Activated CD8-positive, alpha-beta memory T cell treated with anti-CD3 and anti-CD28 coated beads, Interleukin-2, amount 50 U/mL, for 48 hours (primary cell): ENCODE measurements at places on chromosomes 7 and 10.

DNA sequence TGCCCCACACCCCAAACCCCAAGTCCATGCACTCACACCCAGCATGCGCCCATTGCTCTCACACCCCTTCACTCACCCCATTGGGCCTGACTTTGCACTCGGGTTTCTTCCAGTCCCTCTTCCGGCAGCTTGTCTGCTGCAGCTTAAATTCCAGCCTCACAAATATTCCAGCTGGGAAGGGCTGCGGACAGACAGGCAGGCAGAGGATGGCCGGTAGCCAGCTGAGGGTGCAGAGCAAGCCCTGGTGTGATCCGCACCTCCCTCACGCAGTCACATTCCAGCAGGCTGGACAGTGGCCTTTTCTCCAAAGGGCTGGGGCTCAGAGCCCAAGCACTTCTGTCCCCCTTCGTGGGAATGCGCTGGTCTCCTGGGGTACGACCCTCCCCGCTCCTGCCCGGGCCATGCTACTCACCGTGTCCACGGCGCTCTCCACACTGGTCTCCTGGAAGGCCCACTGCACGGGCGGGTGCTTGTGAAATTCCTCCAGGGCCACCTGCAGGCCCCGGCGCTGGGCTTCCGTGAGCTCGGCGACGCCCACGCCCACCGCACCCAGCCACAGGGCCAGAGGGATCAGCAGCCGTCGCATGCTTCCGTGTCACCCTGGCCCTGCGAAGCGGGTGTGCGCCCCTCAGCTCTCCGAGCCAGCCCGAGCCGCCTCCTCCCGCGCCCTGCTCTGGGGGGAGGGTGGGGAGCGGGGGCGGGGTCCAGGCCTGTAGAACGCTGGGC is 1.2 kb downstream of the RARRES2 start:
- no peak for DNase-seq

GRCh38 chr10:104441329-104442000 is 87.8 kb downstream of the CFAP58 start:
- DNase-seq, result no peak

GRCh38 chr7:2776401-2776800 is 67.7 kb downstream of the GNA12 start:
- DNase-seq, result no peak

GRCh38 chr7:108211382-108212201 is 81.4 kb upstream of the LAMB4 start:
- no peak for DNase-seq

- DNase-seq, result no peak
These were observed 765.9 kb downstream of the GRID1 start for GRCh38 chr10:85600744-85601081.

GRCh38 chr10:9188022-9188810 is 1133.7 kb downstream of the GATA3 start:
- DNase-seq, result no peak

DNA sequence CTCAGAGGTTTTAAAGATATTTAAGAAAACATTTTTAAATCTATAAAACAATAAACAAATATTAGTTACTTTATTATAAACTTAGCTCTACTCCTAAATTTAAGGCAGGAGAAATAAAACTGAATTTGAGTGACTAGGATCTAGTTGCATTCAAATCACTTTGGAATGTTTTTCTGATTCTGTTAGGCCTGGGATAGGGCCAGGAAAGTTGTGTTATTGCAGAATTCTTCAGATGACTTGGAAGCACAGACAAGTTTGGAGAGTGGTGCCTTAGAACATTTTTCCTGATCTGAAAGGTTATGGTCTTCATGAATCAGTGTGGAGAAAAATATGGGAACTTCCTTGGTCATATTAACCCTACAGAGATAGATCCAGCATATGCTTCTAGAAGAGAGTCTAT is 15.6 kb upstream of the SLC25A13 start:
- no peak for DNase-seq

DNA sequence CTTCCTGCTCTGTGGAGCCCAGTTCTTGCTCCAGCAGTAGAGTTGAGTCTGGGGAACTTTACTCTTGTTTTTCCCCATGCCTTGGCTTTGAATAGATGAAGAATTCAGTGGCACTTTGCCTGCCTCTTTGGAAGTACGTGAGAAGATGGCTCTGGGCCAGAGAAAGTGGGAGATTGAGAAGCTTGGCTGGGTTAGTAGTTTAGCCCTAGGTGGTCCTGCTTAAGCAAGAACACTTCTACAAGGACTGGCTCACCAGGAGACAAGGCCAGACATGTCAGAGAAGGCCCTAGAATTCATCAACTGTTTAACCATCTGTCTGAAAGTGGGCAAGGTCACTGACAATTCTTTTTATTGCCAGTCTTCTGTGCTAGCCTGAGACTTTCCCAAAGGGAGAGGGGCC is 410.3 kb downstream of the TYW1 start:
- DNase-seq, result no peak

DNA sequence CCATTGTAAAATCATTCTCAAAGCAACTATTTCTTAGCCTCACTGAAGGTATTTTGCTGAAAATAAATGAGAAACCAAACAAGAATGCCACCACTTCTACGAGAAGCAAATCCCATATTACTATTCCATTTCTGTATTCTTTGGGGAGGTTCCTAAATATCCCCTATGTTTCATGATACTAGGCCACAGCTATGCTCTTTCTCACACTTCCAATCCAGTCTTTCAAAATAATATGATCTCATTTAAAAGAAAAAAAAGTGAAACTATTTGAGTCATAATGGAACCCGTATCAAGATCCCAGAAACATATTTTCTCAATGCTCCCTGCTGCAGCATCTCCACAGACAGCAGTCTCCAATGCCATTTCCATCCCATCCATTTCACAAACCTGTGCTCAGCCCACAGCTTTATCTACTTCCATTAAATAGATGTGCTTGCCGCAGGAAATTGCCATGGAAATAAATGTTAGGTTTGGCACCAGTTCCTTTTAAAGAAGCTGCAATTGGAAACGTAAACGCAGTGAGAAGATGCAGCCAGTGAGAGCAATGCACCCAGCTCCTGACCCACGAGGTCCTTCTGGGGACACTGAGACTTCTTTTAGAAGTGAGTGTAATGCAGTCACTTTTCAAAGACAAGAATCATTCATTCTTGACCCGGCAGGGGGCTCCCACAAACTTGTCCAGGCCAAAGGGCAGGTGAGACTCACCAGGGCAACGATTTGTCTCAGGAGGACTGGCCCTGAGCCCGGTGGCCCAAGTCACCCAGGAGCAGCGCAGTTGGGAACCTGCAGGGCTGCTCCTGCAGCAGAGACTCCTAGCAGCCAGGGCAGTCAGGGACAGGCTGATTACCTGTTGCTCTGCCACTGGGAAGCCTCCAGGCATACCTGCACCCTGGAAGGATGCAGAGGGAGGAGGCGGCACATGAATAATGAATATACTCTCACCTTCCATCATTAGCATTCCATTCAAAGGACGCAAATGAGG is 99.6 kb downstream of the C10orf90 start:
- DNase-seq, result no peak

- peak; percentile 55 for DNase-seq
These were observed 22.3 kb downstream of the MAP3K8 start for GRCh38 chr10:30456266-30456665.
